Fibroblast of mammary gland (primary cell): ENCODE measurements at places on chromosomes 3 and 15.
A peak's percentile ranks its signal among the peaks of the same experiment; 100 is the strongest.

GRCh38 chr15:57527382-57528091 is 64.2 kb upstream of the MYZAP start:
- peak; percentile 93 for DNase-seq

DNA sequence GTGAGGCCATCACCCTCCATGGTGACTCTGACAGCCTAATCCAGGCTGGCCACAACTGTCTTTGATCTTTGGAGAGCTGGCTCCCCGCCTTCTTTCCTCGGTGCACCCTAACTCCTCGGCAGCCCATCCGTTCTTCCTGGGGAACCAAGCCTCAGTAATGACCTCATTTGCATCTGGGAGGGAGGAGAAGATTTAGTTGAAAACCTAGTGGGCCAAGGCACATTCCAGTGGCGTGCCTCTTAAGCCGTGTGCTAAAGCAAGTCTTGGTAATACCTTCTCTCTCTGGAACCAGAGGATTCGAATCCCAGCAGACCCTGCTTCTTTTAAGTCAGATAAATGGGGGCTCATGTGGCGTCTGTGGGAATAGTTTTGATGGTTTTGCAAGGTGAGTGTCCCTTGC is 233.1 kb downstream of the EBLN2 start:
- DNase-seq = no peak

- peak; percentile 23 for DNase-seq
Observed at GRCh38 chr3:11384074-11384473, 111.9 kb downstream of the ATG7 start.

- DNase-seq = peak; percentile 2
Observed at GRCh38 chr3:58497097-58497496, 5.2 kb downstream of the KCTD6 start.

- DNase-seq = no peak
Observed at GRCh38 chr15:27592036-27592760, 506.9 kb downstream of the OCA2 start.

DNA sequence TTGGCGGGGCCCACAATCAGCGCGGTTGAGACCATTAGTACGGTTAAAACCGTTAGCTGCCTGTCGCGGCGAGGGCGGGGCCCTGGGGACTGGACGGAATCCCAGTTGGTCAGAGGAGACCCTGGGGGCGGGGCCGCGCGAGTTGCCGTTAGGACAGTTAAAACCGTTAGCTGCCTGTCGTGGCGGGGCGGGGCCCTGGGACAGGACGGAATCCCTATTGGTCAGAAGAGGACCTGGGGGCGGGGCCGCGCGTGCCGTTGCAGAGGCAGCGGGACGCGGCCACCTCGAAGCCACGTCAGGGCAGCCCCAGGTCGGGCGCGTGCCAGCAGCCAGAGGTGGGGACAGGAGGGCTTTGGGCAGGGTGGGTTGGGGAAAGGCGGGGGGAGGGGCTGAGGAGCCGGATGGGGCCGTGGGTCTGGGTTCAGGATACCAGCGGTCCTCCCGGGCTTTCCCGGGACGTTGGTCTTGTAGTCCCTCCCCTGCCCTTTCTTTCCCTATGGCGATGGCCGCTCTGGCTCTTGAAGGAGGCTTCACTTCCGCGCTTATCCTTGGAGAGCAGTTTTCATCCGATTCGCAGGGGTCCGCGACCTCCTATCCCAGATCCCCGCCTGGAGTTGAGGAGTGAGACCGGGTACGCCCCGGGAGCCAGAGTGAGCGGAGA is 28.0 kb downstream of the KLHDC8B start:
- DNase-seq = peak; percentile 87

DNA sequence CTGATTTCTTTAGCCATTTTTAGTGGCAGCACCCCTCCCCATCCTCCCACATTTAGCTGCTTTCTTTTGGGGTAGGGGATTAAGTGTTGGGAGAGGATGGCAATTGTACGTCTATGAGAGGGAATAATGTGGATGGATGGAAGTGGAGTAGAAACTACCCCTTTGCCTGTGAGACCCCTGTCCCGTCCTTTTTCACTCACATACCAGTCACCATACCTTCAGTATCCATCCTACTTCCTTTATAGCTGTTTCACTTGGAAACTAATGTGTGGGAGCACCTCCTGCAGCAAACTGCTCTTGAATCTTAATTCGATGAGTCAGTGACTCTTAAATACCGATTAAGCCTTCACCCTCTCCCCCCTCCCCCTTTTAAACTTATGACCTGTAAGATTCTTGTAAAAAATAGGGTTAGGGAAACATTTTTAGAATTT is 730 bp downstream of the SPRED1 start:
- DNase-seq = peak; percentile 83

DNA sequence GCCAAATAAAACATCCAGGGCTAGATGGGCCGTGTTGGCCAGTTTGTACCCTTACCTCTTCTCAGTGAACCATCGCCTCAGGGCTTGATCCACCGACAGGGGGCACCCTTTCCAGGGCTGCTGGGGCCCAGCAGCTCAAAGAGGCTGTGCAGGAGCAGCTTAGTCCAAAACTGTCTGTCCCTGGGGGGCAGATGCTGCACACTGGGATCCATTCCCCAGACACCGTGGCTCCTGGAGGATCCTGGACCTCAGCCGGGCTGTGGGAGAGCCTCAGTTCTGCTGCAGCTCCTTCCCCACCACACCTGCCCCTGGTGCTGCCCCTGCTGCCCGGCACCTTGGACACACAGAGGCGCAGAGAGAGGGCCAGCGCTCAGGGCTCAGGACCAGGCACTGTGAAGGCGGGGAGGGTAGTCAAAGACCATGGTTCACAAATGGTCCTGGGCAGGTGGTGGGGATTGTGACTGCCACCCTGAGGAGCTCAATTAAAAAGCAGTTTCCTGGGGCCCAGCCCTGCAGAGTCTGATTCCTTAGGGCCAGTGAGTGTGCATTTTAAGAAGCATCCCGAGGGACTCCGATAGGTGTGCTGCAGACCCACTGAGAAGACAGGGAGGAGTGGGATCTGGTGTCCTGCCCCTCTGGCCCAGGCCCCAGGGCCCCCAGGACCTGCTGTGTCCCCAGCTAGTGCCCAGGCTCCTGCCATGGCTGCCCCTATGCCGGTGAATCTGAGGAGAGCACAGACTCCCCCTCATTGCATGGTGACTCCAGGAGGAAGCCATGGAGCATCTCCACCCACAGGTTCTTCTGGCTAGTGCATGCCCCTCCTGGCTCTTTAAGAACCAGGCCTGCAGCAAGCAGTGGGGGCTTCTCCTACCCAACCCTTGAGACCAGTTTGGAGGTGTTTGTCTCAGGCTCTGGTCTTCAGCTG is 86.5 kb upstream of the PRR20G start:
- DNase-seq = peak; percentile 5

- no peak for DNase-seq
Observed at GRCh38 chr3:152843955-152844354, 9.0 kb downstream of the P2RY1 start.

GRCh38 chr3:159882790-159883779 is 105.5 kb upstream of the IL12A start:
- DNase-seq = peak; percentile 63

- DNase-seq = no peak
Observed at GRCh38 chr3:169661361-169662131, 2.0 kb downstream of the MECOM start.

- no peak for DNase-seq
Observed at GRCh38 chr3:6965881-6966280, 105.0 kb downstream of the GRM7 start.

DNA sequence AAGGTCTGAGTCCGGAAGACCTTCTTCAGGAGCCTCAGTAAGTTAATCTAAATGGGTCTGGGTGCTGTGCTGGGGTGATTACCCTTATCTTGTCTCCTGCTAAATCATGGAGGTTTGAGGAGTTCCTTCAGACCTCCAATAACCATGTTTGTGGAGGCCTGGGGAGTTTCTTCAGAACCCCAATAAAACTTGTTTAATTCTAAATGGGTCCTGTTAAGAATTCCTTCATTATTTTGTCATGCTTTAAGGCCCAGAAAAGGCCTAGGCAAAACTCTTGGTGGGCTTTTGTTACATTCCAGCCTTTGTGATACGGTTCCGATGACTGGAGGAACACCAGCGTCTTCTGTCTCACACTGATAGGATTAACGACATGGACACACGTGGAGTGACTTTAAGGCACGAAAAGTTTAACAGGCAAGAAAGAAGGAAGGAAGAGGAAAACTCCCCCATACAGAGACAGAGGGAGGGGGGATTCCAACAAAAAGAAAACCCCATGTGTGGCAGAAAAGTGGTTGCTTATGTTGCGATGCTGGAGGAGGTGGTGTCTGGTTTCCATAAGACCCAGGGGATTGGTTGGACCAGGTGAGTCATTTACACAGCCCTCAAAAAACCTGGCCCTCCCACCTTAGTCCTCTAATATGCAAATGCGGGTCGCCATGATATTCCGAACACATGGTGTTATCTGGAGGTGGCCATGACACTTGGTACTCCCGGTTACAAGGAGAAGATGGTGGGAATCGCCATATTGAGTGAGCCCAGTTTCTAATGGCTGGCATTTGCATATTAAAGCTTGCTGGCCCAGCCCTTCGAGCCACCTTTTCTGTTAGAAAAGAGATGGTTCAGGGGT is 72.6 kb upstream of the MFGE8 start:
- no peak for DNase-seq
